ENCODE measurements at places on chromosomes 5 and 9. TPM values are rescaled to one million over a fixed set of nuclear protein-coding genes. Genes with fewer than 3 reads are reported as not detected.
A peak's percentile ranks its signal among the peaks of the same experiment; 100 is the strongest.

- no peak for DNase-seq
- H3K27me3 ChIP-seq, result peaks cover 10% of the 10 kb centered on the region
- no peak overlapping the region for H3K27ac ChIP-seq
- no peaks in the 10 kb centered on the region for H3K36me3 ChIP-seq
Observed at GRCh38 chr9:114526807-114527206, 21.5 kb upstream of the WHRN start.

DNA sequence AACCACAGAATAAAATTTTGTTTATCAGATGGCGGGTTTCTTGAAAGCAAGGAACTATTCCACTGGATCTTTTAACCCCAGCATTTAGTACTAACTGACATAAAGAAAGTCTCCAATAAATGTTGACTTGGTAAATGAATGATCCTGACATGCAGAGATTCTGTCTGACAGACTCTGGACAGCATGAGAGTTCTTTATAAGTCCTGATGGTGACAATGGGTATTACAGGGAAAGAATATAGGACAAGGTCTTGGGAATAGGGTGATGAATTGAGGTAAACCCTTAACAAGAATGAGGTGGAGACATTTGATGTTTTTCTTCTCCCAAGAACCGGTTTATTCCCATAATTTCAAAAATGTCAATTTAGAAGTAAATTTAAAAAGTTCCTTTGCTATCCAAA lies 453.9 kb downstream of the TUSC1 start:
- no peak for DNase-seq
- H3K4me1 ChIP-seq, result no peaks in the 10 kb centered on the region
- no peak overlapping the region for H3K27ac ChIP-seq
- H3K4me3 ChIP-seq, result no peak overlapping the region

- no peak overlapping the region for H3K4me3 ChIP-seq
- no peak for DNase-seq
- H3K27ac ChIP-seq, result no peak overlapping the region
- H3K27me3 ChIP-seq, result no peaks in the 10 kb centered on the region
Observed at GRCh38 chr5:172872997-172873491, 39.0 kb downstream of the ERGIC1 start.

GRCh38 chr9:27429436-27429835 lies 94.7 kb upstream of the IFNK start:
- no peaks in the 10 kb centered on the region for H3K36me3 ChIP-seq
- no peaks in the 10 kb centered on the region for H3K27me3 ChIP-seq

GRCh38 chr5:126854526-126855110 lies 77.7 kb downstream of the LMNB1 start:
- H3K36me3 ChIP-seq, result no peaks in the 10 kb centered on the region
- H3K4me1 ChIP-seq, result no peaks in the 10 kb centered on the region
- no peaks in the 10 kb centered on the region for H3K27me3 ChIP-seq
- no peak overlapping the region for H3K4me3 ChIP-seq
- H3K27ac ChIP-seq, result no peak overlapping the region

DNA sequence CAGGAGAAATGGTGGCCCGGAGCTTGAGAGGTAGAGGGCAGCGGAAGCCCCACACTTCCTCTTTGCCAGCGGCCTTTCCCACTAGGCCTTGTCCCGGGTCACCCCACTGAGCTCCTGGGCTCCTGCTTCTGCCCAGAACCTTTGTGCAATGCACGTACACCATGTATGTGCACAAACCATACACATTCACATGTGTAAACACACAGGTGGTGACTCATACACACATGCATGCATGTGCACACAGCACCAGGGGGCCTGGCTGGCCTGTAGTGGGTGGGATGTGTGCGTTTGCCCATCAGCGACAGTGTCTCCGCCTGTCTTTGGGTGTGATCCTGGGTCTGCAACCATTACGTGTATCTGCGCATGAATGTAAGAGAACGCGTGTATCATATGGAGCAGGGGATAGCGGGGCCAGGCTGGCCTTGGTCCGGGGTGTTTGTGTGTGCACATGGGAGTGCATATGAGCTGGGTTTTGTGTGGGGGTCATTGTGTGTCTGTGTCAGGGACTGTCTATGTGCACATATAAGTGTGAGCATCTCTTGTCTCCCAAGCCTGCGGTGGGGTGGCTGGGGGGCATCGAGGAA lies 43.7 kb downstream of the PSD2 start:
- peaks cover 44% of the 10 kb centered on the region for H3K27me3 ChIP-seq
- H3K36me3 ChIP-seq, result no peaks in the 10 kb centered on the region
- H3K27ac ChIP-seq, result no peak overlapping the region
- no peaks in the 10 kb centered on the region for H3K4me1 ChIP-seq
- H3K4me3 ChIP-seq, result no peak overlapping the region
- DNase-seq, result no peak

- no peak overlapping the region for H3K4me3 ChIP-seq
- H3K27me3 ChIP-seq, result no peaks in the 10 kb centered on the region
- peaks cover 4% of the 10 kb centered on the region for H3K36me3 ChIP-seq
- no peak overlapping the region for H3K27ac ChIP-seq
Observed at GRCh38 chr5:137615171-137615775, 116.1 kb upstream of the SPOCK1 start.

- peaks cover 31% of the 10 kb centered on the region for H3K4me1 ChIP-seq
- no peak overlapping the region for H3K4me3 ChIP-seq
- peaks cover 13% of the 10 kb centered on the region for H3K36me3 ChIP-seq
- peak; percentile 73 for DNase-seq
Observed at GRCh38 chr9:96858018-96858573, 3.8 kb upstream of the ZNF782 start.

DNA sequence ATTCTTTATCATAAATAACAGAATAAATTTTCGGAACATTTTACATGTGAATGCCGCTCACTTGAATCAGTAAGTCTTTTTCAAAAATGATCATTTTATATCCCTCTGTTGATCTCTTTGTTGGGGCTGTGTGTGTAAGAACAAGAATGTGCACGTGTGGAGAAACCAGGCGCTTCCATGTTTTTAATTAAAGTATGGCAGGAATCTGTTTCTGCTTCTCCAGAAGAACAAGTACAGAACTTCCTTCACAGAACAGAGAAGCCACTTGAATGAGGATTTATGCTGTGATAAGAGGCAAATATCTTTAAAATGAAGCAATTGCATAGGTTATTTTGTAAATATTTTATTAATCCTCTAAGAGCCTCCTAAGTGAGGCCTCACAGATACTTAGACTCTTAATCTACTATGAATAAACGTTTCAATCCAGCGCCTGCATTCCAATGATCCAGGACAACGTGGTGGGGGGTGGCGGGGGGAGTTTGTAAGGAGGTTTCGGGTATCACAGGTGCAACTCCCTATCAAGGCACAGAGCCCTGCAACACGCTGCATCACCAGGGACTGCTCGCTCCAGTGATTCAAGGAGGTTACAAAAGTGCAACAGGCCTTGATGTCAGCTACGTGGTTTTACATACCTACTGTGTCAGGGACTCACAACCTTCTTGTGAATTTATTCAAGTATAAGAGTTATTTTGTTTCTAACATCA lies 409.2 kb downstream of the BNC2 start:
- DNase-seq, result no peak
- no peak overlapping the region for H3K27ac ChIP-seq
- H3K36me3 ChIP-seq, result no peaks in the 10 kb centered on the region
- H3K4me1 ChIP-seq, result peaks cover 10% of the 10 kb centered on the region

- no peak for DNase-seq
- peaks cover 6% of the 10 kb centered on the region for H3K4me1 ChIP-seq
- H3K27ac ChIP-seq, result no peak overlapping the region
- H3K4me3 ChIP-seq, result no peak overlapping the region
Observed at GRCh38 chr5:12003680-12004079, 99.4 kb upstream of the CTNND2 start.

DNA sequence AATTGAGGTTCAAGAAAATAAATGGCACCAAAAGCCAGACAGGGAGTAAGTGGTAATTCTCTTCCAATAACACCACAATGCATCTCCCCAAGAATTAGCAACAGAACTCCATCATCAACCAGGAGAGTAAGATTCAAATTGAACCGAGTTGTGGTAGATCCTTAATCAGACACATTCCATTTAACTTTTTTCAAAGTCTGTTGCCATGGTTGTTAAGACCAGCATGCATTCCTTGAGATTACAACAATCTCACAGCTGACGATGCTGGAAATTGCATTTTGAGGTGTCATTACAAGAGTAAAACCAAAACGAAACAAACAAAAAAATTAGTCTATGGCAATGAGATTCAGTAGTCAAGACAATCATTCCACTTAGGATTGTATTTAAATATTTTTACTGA lies 78.9 kb upstream of the ZNF462 start:
- H3K4me3 ChIP-seq, result no peak overlapping the region
- H3K27ac ChIP-seq, result no peak overlapping the region
- no peaks in the 10 kb centered on the region for H3K36me3 ChIP-seq
- peaks cover 4% of the 10 kb centered on the region for H3K4me1 ChIP-seq
- no peaks in the 10 kb centered on the region for H3K27me3 ChIP-seq

GRCh38 chr9:19470981-19471650 lies 62.3 kb downstream of the ACER2 start:
- H3K4me1 ChIP-seq, result peaks cover 7% of the 10 kb centered on the region
- peaks cover 38% of the 10 kb centered on the region for H3K27me3 ChIP-seq
- DNase-seq, result no peak
- H3K36me3 ChIP-seq, result no peaks in the 10 kb centered on the region

DNA sequence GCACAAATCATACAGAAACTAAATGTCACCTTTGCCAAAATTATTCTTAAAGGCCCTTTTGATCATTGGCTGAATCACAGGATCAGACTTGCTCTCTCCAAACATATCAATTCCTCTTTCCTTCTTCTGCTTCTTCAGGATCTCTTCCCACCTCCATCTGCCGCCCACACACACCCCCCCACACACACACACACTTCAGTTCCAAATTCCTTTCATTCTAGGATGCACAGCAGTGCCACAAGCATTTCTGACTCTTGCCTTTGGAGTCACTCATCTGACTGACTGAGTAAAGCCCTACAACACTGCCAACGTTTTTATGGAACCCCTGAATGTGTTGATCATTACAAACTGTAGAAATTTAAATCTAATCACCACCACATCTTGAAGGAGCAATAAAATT lies 22.9 kb downstream of the DNAH5 start:
- peaks cover 7% of the 10 kb centered on the region for H3K4me1 ChIP-seq
- no peak overlapping the region for H3K27ac ChIP-seq
- no peak overlapping the region for H3K4me3 ChIP-seq
- no peak for DNase-seq
- no peaks in the 10 kb centered on the region for H3K27me3 ChIP-seq

- H3K27me3 ChIP-seq, result peaks cover 11% of the 10 kb centered on the region
- H3K4me1 ChIP-seq, result no peaks in the 10 kb centered on the region
- H3K36me3 ChIP-seq, result no peaks in the 10 kb centered on the region
- no peak overlapping the region for H3K27ac ChIP-seq
Observed at GRCh38 chr9:16308645-16309044, 561.8 kb downstream of the BNC2 start.

DNA sequence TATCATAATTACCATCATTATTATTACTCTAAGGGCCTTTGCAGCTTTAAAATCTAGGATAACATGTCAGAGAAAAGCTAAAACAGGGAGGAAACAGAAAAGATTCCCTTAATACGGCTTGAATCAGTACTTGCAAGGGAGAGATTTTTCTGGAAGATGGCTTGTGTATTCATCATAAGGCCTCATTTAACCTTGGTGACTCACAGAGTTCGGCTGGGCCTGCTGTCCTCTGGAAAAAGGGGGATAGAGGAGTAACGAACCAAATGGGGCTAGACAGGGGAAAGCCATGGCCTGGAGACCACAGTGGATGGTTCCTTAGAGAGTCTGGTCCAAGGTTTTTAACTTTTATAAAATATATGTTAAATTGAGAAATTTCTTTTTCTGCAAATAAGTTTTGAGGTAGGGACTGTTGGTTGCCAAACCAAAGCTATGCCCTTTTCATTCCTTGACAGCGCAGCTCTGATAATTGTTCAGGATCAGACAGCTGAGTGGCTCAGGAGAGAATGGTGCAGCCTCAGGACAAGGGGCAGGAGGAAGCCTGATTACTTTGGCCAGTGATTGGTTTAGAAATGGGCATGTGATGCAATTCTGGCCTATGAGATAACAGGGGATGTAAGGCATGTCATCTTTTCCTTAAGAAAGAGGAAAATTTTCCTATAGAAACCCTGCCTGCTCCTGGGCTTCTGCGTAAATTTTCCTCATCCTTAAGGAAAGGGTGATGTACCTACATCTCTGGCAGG lies 25.6 kb upstream of the GSN start:
- DNase-seq, result no peak
- H3K4me3 ChIP-seq, result no peak overlapping the region
- H3K4me1 ChIP-seq, result peaks cover 6% of the 10 kb centered on the region
- H3K27ac ChIP-seq, result no peak overlapping the region

- no peaks in the 10 kb centered on the region for H3K27me3 ChIP-seq
- no peak for DNase-seq
- H3K27ac ChIP-seq, result no peak overlapping the region
Observed at GRCh38 chr9:110432253-110432652, 94.6 kb upstream of the TXNDC8 start.

GRCh38 chr9:38183994-38184568 lies 115.1 kb upstream of the SHB start:
- H3K27me3 ChIP-seq, result no peaks in the 10 kb centered on the region
- H3K4me1 ChIP-seq, result peaks cover 21% of the 10 kb centered on the region
- H3K4me3 ChIP-seq, result no peak overlapping the region
- no peak overlapping the region for H3K27ac ChIP-seq

DNA sequence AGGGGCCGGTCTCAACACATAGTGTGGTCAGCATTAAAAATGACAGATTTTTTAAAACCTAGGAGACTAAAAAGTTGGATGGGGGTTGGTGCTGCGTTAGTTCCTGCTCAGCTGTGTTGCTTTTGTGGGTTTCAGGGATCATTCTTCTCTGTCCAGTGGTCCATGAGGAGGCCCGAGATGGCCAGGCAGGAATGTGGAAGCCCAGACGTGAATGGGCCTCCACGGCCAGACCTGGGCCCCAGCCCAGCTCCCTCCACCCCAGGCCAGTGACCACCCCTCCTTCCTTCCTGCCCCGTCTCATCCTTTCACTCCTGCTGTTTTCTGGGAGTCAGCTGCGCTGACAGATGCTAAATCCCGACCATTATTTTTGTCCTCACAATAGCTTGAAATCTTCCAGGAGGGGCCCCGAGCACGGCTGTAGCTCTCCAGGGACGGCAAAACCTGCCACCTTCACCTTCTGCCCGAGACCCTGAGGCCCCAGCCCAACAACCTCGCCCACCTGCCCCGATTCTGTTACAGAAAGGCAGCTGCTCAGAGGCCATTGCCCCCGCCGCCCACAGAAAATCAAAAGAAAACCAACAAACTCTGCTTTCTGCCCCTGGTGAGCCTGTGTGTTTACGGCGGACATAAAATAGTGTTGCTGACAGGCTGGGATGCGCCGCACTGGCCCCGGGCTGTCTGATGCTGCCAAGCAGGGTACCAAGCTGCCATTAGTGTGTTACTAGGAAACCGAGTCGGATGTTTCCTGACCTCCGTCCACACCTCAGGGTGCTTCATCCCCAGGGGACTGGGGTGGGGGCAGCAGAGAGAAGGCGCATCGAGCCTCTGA lies 83.7 kb upstream of the SARDH start:
- H3K4me3 ChIP-seq, result no peak overlapping the region
- no peaks in the 10 kb centered on the region for H3K27me3 ChIP-seq
- peaks cover 29% of the 10 kb centered on the region for H3K36me3 ChIP-seq
- H3K4me1 ChIP-seq, result no peaks in the 10 kb centered on the region
- H3K27ac ChIP-seq, result no peak overlapping the region

The FAM221B gene
- total RNA-seq, result not detected

The SHC3 gene
- 0.02 TPM for total RNA-seq

The TMEM171 gene
- total RNA-seq, result 0.42 TPM

The PFN3 gene
- total RNA-seq, result not detected

The IFNA4 gene
- not detected for total RNA-seq

All from MCF 10A (cell line).